ENCODE measurements at places on chromosomes 4 and X. TPM values are rescaled to one million over a fixed set of nuclear protein-coding genes. Genes with fewer than 3 reads are reported as not detected.

The HERC5 gene
- total RNA-seq = 3.9 TPM

The CLCN5 gene
- total RNA-seq = 1.7 TPM

The BEND2 gene
- total RNA-seq = not detected

The SLC9A6 gene
- 7.1 TPM for total RNA-seq

The JCHAIN gene
- not detected for total RNA-seq

The C4orf50 gene
- total RNA-seq = not detected

The WNK3 gene
- total RNA-seq = 0.01 TPM

The ARX gene
- 0.48 TPM for total RNA-seq

The RNF212 gene
- 2.3 TPM for total RNA-seq

The MSX1 gene
- total RNA-seq = 8.2 TPM

The TLR10 gene
- not detected for total RNA-seq

The FATE1 gene
- not detected for total RNA-seq

The SLC16A2 gene
- total RNA-seq = 24.0 TPM

The SH2D1A gene
- total RNA-seq = not detected

The DCLK2 gene
- 9.7 TPM for total RNA-seq

The PAGE2B gene
- total RNA-seq = not detected

The MAOB gene
- total RNA-seq = 0.19 TPM

The ANXA10 gene
- total RNA-seq = 2.7 TPM

The FGF2 gene
- 57.2 TPM for total RNA-seq

The EFHC2 gene
- total RNA-seq = 0.21 TPM

The RPA4 gene
- 0.28 TPM for total RNA-seq

The PGAM4 gene
- total RNA-seq = not detected

The HTN1 gene
- total RNA-seq = not detected

The TRAPPC11 gene
- 9.8 TPM for total RNA-seq

The IL15 gene
- 13.5 TPM for total RNA-seq

The MAGEC3 gene
- total RNA-seq = not detected

The IL2RG gene
- not detected for total RNA-seq

The RPS6KA6 gene
- 6.5 TPM for total RNA-seq

The GPR173 gene
- not detected for total RNA-seq

The PNCK gene
- 0.16 TPM for total RNA-seq

Measured in A549 treated with Mapracorat at 1 μM for 4 hours (cell line).